ENCODE measurements at places on chromosomes 4 and X. TPM values are rescaled to one million over a fixed set of nuclear protein-coding genes. Genes with fewer than 3 reads are reported as not detected.

The CT45A5 gene
- total RNA-seq: not detected

DNA sequence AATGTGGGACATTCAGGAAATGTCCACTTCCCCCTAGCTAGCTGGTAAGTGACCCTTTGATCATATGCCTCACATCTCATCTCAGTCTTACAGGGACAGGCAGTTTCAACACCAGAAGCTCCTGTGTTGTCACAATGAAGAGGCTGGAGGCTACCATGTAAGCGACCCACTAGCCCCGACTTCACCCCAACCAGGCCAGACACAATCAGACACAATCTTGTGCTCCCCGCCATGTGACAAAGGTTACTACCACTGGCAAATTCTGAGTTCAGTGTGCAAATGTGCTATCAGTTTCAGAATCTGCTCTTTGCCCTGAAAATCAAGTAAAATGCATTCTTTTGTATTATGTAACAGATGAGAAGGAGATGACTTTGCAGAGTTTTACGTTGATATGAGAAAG lies 56.9 kb upstream of the STS start:
- no peak for DNase-seq

GRCh38 chr4:85102606-85103005 lies 136.1 kb upstream of the WDFY3 start:
- DNase-seq: no peak

DNA sequence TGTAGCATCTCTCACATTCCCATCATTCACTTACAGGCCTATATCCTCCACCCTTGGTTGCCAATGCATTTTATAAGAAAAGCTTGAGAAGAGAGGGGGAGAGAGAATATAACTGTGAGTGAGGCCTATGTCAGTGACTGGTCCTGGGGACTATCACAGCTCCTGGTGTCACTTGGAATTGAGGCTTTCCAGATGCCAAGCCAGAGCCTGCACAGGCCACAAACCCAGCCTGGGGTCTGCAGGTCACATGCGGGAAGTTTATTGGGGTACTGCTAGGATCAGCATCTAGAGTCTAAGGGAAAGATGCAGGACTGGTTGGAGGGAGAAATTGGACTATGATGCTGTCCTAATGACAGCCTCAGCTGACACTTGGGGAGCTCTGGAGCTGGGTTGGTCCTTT lies 47.6 kb downstream of the RTL5 start:
- DNase-seq: no peak

DNA sequence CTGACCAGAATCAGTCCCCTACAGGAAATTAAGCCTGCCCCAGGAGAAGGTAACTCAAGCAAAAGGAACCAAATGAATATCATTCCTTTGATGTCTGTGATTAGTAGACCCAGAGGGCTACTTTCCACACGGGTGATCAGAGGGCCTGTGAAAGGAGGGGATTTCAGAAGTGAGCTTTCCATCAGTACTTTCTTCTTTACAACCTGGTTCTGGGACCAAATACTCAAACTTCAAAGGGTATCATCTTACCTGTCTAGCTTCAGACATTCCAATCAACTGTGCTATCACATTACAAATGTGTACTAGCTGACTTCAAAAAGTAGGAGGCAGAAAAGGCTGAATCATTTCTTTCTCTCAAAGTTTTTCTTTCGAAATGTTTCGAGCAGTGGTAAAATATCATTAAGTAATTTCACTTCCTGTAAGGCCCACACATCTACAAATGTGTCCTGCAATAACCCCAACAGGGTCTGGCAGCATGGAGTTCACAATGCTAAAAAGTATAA lies 23.9 kb downstream of the ACSL4 start:
- DNase-seq: no peak

DNA sequence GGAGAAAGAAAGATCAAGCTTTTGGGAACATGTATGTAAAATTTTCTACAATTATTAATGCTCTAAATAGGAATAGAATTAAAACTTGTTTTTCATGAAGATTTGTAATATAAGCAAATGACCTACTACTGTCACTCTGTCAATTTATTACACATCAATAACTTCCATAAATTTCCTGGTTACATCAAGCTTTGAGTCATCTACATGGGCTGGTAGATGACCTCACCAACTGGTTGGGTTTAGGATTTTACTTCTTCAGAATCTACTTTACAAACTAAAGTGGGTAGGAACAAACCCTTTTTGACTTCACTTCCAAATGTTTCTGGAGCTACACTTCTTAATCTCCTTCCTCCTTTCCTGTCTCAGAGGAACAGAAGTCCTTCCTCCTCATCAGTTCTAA lies 12.0 kb upstream of the LRAT start:
- no peak for DNase-seq

DNA sequence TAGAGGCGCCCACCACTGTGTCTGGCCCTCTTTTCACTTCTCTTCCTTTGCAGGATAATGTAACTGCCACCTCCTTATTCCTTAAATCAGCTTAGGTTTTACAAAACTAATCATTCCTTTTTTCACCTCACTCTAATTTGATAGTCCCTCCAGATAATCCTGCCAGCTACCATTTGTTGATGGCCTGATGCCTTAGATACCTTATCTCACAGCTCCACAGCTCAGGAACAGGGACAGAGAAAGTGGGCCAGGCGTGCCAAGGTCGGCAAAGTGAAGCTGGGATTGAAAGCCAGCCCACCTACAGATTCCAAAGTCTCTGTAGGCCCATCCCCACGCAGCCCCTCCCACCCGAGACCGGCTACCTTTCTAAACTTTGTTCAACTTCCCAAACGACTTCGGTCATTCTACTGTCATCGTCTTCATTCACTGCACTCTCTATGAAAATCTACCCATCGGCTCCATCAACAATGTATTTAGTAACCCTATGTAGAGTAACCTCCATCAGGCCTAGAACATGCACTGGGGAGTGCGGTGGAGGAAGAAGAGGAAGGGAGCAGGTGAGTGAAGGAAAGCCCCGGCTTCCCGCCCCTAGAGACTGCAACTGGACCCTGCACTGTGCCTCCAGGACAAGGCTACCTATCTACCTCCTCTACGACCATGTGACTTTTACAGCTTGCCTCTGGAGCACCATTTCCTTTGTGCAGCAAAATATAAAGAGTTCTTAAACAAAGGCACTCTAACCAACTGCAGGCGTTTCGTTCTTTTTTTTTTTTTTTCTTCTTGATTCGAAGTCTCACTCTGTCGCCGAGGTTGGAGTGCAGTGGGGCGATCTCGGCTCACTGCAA lies 1.5 kb downstream of the CASP6 start:
- no peak for DNase-seq

- DNase-seq: no peak
Observed at GRCh38 chr4:38930707-38931106, 63.1 kb downstream of the FAM114A1 start.

The BMP3 gene
- total RNA-seq: 39.6 TPM

DNA sequence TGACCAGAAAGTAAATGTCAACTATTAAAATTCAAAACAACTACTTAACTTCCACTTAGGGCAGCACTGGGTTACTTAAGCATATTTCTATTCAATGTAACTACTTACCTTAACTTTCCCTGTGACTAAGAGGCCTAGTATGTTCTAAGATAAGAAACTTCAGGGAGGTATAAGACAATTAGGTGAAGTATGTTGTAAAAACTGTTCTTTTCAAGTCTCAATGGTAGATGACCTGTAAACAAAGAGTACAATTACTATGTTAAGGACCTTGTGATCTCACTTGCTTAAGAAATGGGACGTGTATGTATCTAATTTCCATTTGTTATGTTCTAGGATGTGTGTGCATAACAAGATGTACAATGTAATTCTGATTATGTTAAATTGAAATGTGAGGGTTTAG lies 960.5 kb downstream of the CCSER1 start:
- DNase-seq: no peak

DNA sequence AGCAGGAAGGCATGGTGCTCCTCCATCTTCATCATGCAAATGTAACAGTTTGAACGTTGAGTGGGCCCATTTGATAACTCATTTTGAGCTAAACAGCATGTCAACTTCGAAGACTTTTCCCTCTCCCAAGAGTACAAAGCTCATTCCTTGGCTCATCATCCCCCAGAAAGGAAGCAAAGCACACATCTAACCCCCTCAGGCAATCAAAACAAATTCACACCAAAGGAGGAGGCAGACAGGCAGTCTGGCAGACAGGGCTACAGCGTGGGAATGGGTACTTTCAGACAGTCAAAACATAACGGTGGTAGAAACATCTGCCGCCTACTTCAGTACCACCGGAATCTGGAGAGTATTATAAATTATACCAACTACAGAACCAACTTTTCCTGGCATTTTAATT lies 81.7 kb downstream of the PCDH19 start:
- DNase-seq: no peak

DNA sequence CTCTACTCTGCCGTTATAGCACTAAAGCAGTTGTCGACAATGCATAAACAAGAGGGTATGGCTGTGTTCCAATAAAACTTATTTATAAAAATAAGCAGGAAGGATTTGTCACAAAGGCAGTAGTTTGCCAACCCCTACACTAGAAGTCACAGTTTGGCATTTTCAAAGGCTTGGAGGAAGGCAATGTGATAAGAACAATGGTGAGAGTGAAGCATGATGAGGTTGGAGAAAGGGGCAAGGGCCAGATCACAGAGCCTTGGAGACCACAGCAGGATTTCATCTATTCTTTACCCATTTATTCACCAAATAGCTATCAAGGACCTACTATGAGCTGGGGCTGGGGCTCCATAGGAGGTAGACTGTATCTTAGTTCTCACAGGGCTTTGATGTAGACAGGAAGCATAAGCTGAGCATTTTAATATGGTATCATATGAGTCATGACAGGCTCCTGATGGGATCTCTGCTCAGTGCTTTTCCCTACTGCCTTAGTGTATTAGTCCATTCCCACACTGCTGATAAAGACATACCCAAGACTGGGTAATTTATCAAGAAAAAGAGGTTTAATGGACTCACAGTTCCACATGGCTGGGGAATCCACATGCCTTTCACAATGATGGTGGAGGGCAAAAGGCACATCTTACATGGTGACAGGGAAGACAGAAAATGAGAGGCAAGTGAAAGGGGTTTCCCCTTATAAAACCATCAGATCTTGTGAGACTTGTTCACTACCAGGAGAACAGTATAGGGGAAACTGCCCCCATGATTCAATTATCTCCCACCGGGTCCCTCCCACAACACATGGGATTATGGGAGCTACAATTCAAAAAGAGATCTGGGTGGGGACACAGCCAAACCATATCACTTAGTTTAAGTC lies 58.9 kb downstream of the PPM1K start:
- no peak for DNase-seq

DNA sequence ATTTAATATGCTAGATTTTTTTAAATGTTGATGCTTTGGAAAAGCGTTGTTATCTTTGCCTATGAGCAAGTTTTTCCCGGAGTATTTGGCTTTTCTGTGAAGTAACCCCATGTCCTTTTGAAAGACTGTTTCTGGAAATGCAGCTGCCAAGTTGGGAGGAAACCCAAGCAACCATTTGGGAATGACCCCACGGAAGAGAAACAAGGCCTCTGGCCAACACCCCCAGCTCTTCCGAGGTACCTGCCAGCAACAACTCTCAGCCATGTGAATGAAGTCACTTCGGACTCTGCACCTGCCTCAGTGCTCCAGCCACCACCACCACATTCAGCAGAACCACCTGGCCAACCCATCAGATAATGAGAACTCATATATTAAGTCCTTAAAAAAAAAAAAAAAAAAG lies 36.2 kb upstream of the DHRSX start:
- DNase-seq: no peak

The SPANXD gene
- total RNA-seq: not detected

The PGM2 gene
- total RNA-seq: 27.4 TPM

DNA sequence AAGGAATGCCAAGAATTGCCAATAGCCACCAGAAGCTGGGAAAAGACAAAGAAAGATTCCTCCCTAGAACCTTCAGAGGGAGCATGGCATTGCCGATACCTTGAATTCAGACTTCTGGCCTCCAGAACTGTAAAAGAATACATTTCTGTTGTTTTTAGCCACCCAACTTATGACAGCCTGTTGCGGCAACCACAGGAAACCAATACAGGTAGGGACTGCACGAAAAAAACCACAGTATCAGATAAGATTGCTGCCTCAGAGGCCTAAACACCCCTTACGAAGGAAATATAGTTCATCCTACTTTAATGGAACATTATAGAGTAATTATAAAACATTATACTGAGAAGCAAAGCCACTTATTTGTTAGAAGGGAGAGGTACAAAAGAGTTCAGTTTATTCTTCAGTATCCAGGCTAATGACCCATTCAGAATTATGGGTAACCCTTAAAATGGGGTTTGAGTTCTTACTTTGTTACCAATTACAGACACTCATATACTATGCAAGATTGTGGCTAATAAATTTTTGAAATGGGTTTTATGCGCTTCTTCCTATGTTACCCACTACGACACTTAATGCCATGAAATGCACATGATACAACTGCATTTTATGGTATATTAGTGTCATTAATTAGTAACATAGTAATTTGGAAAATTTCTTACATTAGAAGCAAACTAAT lies 37.4 kb upstream of the SMIM10L2A start:
- DNase-seq: no peak

- DNase-seq: no peak
Observed at GRCh38 chrX:19729761-19730160, 157.6 kb downstream of the SH3KBP1 start.

DNA sequence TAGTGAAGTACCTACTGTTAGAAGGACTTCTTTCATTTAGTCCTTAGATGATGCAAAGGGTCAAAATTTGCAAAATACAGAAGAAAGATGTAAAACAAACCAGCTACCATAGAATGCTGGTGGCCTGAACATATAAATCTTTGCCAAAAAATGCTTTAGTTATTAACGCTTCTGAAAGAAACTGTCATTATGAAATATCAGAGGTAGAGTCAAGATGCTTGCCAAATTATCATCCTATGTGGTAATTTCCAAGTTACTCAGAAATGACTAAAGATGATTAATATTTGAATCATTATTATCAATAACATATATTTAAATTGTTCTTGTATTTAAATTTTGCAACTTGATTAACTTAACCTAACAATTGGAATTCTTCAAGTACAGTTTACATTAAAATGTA lies 588.4 kb upstream of the FAM241A start:
- DNase-seq: no peak

GRCh38 chrX:46572340-46572936 lies 1.1 kb upstream of the CHST7 start:
- no peak for DNase-seq

DNA sequence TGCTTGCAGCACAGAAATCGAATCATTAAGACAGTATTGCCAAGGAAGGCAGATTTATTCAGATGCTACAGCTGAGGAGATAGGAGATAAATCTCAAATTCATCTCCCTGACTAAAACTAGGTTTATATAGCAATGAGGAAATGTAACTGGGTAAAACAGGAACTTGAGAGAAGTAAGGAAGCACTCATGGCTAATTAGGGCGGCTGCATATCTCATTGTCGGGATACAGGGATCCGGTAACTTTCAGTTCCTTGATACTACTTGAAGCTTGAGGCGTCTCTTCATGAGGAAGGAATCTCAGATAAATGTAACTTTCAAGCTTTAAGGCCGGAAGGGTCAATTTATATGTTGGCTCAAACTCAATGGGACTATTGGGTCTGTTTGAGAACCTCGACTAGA lies 129.2 kb upstream of the WDR1 start:
- DNase-seq: no peak

- no peak for DNase-seq
Observed at GRCh38 chrX:20284992-20285391, 18.3 kb upstream of the RPS6KA3 start.

Data from mucosa of descending colon (tissue), 3 donors.